Stimulated activated naive CD8-positive, alpha-beta T cell treated with anti-CD3 and anti-CD28 coated beads, Interleukin-15, Interleukin-2, amounts not matched to agents 100 U/mL and 50 U/mL, for 24 hours (primary cell): ENCODE measurements at places on chromosomes 13 and 19.
A peak's percentile ranks its signal among the peaks of the same experiment; 100 is the strongest.

DNA sequence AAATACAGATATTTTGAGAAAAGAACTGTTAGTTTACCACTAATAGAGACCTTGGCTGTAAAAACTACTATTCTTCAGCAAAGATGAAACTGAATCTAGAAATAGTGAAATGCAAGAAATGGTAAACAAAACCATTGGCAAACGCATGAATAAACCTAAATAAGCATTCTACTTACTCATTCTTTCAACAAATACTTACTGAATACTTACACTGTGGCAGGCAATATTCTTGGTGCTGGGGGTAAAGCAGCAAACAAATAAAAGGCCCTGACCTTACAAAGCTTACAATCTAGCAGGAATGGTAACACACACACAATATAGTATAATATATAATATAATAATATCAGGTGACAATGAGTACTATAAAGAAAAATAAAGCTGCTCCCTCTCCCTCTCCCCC is 38.7 kb downstream of the KATNAL1 start:
- DNase-seq = no peak

DNA sequence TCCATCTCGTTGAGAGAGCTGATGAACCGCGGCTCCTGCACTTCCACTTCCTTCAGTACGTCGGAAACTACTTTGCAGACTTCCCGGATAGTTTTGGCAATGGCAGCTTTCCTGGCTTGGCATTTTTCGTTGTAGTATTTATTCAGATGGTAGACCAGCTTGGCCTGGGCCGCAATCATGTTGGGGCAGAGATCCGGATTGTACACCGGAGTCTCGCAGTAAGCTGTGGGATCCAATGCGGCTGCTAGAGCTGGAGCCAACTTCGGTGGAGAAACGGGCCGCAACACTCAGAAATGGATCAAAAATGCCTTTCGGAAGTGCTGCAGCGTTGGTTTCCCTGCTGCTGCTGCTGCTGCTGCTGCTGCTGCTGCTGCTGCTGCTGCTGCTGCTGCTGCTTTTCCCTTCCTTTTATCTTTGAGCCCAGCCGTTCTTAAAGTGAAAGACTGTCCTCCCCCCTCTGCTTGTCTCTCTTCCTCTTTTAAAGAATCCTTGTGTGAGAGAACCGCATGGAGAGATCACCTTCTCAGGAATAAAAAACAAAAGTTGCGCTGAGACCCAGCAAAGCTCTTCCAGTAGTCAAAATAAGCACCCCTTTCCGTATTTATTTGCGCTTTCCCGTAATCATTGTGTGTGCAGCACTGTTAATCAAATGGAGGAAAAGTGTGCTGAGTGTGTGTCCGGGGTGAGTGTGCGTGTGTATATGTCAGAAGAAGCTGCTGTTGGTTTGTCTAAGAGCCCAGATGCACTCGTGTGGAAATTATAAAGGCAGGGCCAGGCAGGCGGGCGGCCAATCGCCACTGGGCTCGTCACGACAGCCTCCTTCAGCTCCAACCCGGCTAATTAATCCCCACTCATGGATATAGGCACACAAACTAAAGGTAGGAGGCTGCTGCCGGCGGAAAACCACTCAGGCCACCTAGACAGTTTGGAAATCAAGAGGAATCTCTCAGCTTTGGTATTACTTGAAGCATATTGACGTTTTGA is at the start of gene MAB21L1:
TSS of gene MAB21L1 (minus strand) at position 730 of the 984 bp plus-strand sequence. CDS start at position 179, 551 bp downstream.
- DNase-seq = peak; percentile 9

- no peak for DNase-seq
Observed at GRCh38 chr19:40110570-40110969, 19.8 kb upstream of the ZNF780A start.

DNA sequence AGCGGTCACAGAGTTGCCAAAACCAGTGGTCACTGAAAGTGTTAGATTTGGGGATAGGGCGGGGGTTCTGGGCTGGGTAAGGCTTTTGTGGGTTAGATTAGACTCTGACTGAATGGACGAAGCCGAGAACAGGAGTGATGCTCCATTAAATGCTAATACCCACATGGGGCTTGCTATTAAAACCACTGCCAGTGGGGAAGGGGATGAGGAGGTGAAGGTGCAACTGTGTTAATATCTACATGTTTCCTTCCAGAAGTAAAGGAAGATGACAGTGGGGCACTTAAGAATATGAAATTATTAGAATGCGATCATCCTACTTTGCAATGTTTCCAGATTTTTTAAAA is 573 bp upstream of the ZNF614 start:
- no peak for DNase-seq

- DNase-seq = no peak
Observed at GRCh38 chr13:95289020-95289444, 12.2 kb downstream of the ABCC4 start.

GRCh38 chr13:95391362-95391761 is 90.1 kb upstream of the ABCC4 start:
- no peak for DNase-seq

GRCh38 chr13:48493851-48494250 is 39.0 kb downstream of the RCBTB2 start:
- DNase-seq = no peak

DNA sequence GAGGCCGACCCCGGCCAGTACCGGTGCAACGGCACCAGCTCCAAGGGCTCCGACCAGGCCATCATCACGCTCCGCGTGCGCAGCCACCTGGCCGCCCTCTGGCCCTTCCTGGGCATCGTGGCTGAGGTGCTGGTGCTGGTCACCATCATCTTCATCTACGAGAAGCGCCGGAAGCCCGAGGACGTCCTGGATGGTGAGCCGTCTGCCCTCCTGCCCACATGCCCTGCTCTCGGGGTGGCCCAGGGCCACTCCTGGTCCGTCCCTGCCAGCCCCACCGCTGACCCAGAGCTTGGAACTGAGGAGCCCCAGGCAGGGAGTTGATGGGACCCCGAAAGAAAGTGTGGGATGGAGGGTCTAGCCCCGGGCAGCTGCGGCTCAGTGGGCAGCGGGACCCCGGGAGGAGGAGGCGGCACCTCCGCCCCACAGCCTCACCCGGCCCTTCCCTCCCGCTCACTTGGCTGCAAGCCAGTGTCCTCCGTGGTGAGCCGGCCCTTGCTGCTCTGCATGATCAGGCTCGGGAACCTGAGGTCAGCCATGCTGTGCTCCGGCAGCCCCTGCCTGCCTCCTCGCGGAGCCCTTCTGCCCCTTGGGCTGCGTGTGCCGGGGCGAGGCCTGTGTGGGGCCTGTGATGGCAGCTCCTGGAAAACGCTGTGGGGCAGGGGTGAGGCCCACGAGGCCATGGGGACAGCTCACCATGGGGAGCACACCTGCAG is 8.1 kb upstream of the HCN2 start:
- DNase-seq = no peak

- DNase-seq = no peak
Observed at GRCh38 chr19:4531562-4532165, 3.4 kb downstream of the PLIN5 start.

DNA sequence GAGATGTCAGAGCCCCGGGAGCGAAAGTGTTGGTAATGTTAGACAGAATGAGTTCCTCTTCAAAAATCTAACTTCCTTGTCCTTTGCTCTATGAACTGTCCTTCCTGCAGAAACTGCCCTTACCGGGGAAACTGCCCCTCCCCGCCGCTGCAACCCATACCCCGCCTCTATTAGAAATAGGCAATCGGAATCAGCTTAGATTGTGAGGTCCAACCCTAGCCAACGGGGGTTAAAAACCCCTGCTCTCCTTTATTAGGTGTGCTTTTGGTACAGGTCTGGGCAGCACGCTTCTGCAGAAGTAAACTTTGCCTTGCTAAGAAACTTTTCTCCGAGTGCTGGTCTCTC is 11.5 kb upstream of the CAPNS1 start:
- DNase-seq = no peak

GRCh38 chr19:47475465-47475864 is 3.8 kb upstream of the SLC8A2 start:
- no peak for DNase-seq

GRCh38 chr19:1041272-1041834 is 1.4 kb downstream of the ABCA7 start:
- DNase-seq = no peak

DNA sequence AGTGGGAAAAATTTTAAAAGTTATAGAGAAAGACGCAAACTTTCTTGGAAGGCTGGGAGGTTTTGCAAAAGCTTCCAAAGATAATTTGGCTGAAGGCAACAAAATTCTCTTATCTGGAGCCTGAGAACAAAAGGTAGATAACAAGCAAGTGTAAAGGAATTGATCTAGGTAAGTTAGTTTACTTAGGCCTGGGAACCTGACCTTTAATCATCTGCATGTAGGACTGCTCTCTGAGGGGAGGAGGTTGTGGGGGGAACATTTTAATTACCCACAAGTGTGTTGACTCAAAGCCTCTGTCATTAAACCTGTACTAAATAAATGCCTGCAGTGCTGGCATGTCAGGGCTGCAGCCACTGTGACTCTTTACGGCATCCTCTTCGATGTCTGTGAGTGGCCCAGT is 532.3 kb upstream of the SLITRK5 start:
- no peak for DNase-seq

DNA sequence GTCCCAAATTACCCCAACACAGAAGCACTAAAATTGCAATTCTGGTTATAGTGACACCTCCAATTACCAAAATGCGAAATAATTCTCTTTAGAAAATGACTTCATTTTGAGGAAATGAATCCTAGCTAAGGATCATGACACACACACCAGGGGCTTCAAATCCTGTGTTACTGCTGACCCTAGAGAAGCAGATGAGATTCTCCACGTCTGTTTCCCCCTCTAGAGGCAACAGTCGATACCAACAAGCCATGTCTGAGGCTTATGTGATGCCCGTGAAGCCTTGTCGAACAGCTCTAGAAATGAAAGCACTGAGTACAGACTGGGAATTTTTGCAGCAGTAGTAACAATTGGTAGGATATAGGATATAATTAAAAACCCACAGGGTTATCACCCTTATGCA is 153.6 kb upstream of the TMTC4 start:
- no peak for DNase-seq

GRCh38 chr13:50907781-50908180 is 1.8 kb upstream of the RNASEH2B start:
- DNase-seq = no peak

- no peak for DNase-seq
Observed at GRCh38 chr13:48738311-48738710, 84.6 kb downstream of the CYSLTR2 start.

GRCh38 chr19:13781547-13781946 is 7.3 kb downstream of the C19orf53 start:
- DNase-seq = no peak

- no peak for DNase-seq
Observed at GRCh38 chr19:29598036-29598435, 8.0 kb upstream of the POP4 start.

DNA sequence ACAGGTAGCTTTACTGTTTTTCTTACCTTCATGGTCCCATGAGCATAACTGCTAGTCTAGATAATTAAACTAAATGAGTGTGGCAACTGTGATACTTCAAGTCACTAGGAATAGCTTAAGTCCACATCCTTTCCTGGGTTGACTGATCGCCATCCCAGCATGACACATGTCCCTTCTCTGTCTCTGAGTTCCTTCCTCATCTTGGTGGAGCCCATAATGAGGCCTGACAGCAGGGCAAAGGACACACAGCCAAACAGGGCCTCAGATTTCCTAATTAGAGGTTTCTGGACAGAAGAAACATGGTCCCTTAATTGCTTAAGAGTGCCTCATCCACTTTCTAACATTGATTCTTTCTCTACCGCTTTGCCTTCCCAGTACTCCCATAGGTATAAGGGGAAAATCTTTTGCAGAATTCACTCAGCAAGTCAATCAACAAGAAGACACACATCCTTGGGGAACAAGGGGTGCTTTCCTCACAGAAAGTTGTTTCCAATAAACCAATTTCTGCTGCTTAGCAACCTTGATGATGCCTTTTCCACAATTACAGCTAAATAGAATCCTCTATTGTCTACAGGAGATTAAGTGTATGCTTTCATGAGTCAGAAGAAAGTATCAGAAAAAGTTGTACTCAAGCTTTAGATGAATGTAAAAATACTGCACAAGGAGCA is 208.3 kb upstream of the SERP2 start:
- no peak for DNase-seq

DNA sequence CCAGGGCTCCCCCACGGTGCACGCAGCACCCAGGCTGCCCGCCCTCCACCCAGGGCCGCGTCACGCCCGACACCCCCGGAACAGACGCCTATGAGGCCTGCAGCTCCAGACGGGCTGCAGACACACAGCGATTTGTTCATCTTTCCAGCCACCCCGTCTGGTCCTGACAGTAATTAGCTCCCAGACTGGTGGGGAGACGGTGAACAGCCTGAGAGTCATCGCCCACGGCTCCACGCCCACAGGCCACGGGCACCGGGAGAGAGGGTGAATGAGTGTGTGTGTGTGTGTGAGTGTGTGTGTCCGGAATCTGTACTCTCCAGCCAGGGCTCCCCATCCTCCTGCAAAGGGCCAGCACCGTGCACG is 18.1 kb downstream of the GADD45B start:
- DNase-seq = no peak

DNA sequence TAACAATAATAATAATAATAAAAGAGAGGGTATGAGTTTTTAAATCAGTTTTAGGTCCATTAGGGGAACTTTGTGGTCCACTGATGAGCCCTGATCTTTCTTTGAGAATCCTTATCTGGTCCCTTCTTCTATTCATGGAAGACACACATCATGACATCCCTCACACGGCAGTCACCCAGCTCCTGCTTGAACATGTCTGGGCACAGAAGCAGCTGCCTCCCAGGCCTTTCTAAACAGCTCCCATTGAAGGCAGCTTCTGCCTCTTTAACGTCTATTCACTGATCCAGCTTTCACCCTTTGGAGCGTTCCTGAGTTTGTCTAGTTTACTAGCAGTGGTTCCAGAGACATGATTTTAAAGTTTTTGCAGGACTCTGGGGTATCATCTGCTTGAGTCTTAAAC is 42.6 kb upstream of the STK24 start:
- no peak for DNase-seq

DNA sequence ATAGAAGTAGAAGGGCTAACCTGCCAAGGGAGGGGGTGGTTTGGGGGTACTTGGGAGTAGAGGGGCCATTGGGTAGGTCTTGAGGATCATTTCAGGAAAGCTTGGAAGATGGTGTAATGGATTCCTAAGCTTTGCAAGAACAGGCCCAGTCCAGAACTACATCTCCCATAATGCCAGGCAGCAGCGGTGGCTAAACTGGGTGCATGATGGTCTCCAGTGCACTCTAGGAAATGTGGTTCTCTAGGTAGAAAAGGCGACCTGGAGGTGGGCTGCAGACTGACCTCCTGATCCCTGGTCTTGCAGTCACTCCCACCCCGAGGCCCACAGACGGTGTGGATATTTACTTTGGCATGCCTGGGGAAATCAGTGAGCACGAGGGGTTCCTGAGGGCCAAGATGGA is 3.8 kb downstream of the APLP1 start:
- DNase-seq = no peak

- DNase-seq = no peak
Observed at GRCh38 chr13:83876546-83876945, 5.7 kb downstream of the SLITRK1 start.

GRCh38 chr19:4007021-4007835 is at the start of gene PIAS4:
Gene PIAS4, plus strand, starts transcription at chr19:4007736. Its CDS starts 25 bp downstream, at chr19:4007761.
- DNase-seq = peak; percentile 95
